Ovary (tissue), 10 donors: ENCODE measurements at places on chromosomes 2 and 18.

- no peak for DNase-seq
These were observed 7.9 kb downstream of the TMEFF2 start for GRCh38 chr2:192186806-192187205.

GRCh38 chr2:46239847-46240181, 57.4 kb upstream of the EPAS1 start:
- DNase-seq, result no peak

DNA sequence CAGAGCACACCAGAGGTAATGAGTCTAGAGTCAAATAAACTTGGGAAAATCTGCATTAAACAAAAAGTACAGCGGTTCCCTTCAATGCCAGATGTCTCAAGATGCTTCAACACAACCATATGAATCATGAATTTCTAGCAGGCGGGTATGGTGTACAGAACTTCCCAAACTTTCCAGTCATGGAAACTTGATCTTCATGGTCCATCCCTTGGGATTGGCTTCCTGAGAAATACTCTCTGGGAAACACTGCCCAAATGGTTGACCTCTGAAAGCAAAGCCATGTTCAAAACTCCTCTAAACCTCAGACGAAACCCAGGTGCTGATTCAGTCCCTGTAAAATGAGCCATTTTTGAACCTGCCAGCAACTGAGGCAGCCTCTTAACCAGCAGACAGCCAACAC, 16.4 kb upstream of the TMEM247 start:
- no peak for DNase-seq

GRCh38 chr2:46850742-46851141, 64.9 kb downstream of the MCFD2 start:
- DNase-seq, result peak; percentile 89

DNA sequence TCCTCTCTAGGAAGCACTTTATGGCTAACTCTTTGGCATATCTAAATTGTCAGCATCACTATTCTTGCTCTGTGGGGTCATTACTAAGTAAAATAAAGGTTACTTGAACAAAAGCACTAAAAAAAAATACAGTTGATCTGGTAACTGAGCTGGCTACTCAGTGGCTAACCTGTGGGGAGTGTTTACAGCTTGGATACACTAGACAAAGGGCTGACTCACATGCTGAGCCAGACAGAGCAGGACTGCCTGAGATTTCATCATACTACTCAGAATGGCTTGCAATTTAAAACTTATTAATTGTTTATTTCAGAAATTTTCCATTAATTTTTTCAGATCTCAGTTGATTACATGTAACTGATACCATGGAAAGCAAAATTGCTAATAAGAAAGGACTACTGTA, 1690.4 kb upstream of the SLC39A10 start:
- no peak for DNase-seq

GRCh38 chr2:60526623-60527022, 26.8 kb downstream of the BCL11A start:
- DNase-seq, result no peak

- DNase-seq, result no peak
These were observed 4.2 kb downstream of the GPBAR1 start for GRCh38 chr2:218264773-218265561.

- DNase-seq, result no peak
These were observed 16.9 kb downstream of the LCT start for GRCh38 chr2:135820003-135820618.

GRCh38 chr2:217954469-217954868, 48.3 kb downstream of the TNS1 start:
- DNase-seq, result no peak

- DNase-seq, result no peak
These were observed 104.6 kb downstream of the CAPN13 start for GRCh38 chr2:30702694-30703093.

GRCh38 chr2:192645811-192646598, 451.3 kb upstream of the TMEFF2 start:
- DNase-seq, result no peak

DNA sequence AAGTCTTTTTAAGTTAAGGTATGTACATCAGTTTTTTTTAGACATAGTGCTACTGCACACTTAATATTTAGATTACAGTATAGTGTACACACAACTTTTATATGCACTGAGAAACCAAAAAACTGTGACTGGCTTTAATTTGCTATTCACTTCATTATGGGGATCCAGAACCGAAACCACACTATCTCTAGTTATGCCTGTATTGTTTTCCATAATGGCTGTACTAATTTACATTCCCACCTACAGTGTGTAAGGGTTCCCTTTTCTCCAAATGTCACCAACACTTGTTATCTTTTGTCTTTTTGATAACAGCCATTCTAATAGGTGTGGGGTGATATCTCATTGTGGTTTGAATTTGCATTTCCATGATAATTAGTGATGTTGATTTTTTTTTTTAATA, 213.4 kb upstream of the CCDC150 start:
- DNase-seq, result no peak

DNA sequence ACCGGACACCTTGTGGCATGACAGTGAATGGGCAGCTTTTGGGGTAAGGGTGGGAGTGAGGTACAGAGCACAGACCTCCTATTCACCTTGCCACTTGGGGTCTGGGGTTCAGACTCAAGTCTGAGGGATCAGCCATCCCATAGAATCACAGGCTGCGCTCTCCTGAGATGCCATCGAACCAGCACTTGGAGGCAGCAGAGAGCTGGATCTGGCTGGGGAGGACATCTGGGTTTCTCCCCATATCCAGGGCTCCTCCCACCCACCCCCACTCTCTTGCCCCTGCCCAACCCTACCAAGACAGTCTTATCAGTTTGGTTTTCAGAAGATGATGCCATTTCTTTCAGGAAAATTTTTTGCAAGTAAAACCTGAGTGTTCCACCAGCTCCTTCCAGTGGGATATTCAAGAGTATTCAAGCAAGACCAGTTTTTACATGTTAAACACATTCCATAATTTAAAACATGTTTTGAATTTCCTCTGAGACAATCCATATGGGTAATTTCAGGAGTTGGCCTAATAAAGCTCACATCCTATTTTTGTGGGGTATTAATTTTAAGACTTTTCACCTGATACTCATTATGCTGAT, 29.2 kb upstream of the TEX44 start:
- peak; percentile 38 for DNase-seq

- DNase-seq, result no peak
These were observed 454.7 kb downstream of the LRP1B start for GRCh38 chr2:141676139-141676538.

- DNase-seq, result no peak
These were observed 15.2 kb downstream of the LANCL1 start for GRCh38 chr2:210461401-210461800.

DNA sequence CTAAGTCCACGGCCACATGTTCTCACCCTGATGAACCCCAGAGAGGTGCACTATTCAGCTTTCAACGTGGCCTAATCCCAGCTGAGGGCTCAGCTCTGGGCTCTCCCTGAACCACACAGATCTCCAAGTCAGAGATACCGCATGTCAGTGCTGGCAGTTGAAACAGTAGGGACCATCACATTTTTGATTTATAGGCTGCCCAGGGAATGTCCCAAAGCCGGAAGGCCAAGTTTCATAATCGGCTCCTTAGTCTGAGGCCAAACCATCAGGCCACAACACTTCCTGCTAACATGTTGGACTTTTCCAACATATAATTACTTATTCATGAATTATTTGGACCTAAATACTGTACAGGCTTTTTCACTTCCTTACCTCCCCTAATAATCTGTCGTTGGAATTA, 91.9 kb upstream of the KLHL29 start:
- DNase-seq, result no peak

- DNase-seq, result peak; percentile 29
These were observed 2.2 kb upstream of the KCNH7 start for GRCh38 chr2:162840598-162841246.

DNA sequence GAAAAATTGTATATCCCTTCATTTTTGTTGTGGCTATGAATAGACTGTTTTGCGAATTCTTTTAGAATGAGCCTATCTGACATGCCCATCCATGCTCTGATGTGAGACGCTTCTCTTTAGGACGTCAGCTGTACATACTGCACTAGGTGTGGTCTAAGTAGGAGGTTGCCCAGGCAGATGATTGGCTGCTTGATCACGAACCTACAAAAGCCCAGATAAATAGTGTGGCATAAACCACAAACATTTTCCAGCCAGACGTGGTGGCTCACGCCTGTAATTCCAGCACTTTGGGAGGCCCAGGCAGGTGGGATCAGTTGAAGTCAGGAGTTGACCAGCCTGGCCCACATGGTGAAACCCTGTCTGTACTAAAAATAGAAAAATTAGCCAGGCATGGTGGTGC, 251.8 kb downstream of the AGAP1 start:
- DNase-seq, result no peak

GRCh38 chr18:80200171-80200931, 47.0 kb downstream of the PARD6G start:
- DNase-seq, result no peak

DNA sequence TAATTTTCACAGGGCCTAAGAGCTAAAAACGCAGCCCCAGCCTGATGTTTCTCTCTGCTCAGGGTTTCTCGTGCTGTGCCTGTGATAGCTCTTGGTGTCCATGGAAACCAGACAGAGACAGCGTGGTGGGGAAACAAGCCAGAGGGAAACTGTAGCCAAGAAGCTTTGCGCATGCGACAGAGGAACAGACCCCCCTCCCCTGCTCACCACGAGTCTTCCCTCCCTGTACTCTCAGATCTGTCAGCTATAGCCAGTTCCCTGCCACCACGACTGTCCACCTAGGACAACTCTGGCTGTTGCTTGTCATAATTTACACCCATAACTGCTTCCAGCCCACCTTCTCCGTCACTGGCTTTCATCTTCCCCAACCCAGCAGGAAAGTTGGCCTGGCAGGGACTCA, 13.2 kb upstream of the DNAJC27 start:
- peak; percentile 76 for DNase-seq

DNA sequence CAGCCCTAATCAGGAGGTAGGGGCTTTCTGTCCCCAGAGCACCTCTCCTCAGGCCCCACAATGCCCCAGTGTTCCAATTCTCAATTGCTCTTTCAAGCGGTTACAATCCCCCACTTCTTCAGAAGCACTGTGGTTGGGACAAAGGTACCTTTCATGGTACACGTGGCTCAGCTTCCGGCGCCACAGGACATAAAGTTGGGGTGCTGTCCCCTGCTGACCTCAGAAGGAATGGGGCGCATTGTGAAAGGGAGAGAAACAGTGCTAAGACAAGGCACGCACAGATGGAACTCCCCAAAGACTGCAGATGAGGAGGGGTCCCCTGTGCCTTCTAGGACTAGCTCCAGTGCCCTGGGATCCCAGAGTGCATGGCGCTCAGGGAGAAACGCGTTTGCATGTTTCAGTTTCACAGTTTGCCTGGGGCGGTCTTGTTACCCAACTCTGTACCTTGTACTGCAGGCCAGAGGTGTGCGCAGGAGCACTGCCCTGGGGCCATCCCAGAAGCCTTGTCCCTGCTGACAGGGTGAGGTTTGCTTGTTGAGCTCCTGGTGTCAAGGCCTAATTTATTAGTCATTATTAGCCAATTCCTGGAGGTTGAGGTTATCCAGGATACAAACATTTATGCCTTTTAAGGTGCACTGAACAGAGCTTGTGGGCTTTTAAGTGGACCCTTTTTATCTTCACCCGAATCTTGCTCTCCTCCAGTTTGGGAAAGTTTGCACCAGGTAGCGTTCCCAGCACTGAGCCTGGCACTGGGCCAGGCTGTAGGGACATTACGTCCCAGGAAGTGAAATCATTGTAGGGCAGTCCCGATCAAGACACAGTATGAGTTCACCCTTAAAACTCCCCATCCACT, 7.6 kb downstream of the CNDP1 start:
- no peak for DNase-seq

GRCh38 chr2:166361351-166362153, 14.2 kb downstream of the SCN9A start:
- DNase-seq, result no peak

- DNase-seq, result peak; percentile 52
These were observed 87.3 kb downstream of the ACAA2 start for GRCh38 chr18:49725809-49726674.

DNA sequence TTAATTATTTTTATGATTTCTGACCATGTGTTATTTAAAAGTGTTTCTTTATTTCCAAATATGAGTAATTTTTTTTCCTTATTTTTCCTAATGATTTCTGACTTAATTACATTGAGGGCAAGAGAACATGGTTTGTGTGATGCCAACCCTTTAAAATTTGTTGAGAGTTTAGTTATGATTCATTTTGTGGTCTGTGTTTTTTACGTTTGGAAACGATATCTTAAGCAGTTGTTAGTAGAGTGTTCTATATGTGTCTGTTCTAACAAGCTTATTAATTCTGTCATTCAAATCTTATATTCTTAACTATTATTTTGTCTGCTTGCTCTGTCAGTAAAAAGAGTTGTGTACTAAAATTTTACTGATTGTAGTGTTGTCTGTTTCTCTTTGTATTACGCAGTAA, 15.0 kb downstream of the NAB1 start:
- no peak for DNase-seq

DNA sequence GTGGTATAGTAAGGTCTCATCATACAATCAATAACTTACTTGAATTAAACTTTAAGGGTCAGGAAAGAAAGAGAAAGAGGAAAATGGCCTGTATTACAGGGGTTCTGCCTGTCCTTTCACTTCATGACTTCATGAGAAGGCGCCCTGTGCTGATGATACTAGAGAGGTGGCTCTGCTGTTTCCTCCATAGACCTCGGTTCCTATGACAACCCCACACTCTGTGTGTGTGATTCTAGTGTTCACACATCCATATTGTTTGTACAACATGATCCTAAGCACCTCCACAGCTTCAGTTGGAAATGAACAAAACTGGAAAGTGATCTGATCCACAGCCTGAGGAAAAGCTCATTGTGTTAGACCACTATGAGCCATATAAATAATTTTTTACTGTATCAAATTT, 7.0 kb upstream of the REEP1 start:
- DNase-seq, result no peak

DNA sequence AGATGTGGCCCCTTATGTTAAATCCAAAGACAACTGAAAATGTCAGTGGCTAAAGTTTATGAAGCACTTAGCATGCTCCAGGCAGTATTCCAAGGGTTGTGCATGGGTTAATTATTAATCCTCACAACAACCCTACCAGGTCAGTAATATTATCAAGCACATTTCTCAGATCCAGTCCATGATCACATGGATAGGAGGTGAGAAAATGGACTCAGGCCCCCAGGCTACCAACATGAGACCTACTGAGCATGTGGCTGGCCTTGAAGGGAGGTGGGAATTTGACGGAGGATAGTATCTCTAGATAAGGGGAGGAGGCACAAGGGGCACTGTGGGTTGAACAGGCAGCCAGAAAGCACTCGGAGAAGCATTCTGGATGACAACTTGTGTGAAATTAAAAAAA, 412.0 kb downstream of the MEIS1 start:
- DNase-seq, result no peak

GRCh38 chr2:240165034-240165433, 24.6 kb upstream of the OTOS start:
- peak; percentile 2 for DNase-seq

DNA sequence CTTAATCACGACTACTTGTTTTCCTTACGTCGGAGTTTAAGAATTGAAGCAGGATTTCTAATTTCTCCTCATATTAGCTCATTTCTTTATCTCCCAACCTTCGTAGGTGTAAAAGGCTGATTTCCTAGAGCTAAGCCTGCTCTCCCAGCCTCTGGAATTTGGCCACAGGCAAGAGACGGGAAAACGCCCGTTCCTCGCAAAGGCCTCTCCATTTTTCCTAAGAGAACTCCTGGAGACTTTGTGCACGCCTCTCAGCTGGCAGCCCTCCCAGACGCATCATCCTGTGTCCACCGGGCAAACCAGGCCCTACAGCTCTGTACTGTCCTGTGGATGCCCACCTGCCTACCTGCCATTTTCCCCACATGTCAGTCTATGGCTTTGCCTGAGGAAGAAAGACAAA, 106.3 kb downstream of the FTCDNL1 start:
- no peak for DNase-seq

- no peak for DNase-seq
These were observed 12.9 kb downstream of the IER3IP1 start for GRCh38 chr18:47163241-47163640.

GRCh38 chr18:7953095-7953958, 386.2 kb downstream of the PTPRM start:
- DNase-seq, result no peak
